Stimulated activated CD4-positive, alpha-beta T cell treated with anti-CD3 and anti-CD28 coated beads, Interleukin-15, amount 100 ng/mL, for 1 hour (primary cell): ENCODE measurements at places on chromosomes 1 and 21.
A peak's percentile ranks its signal among the peaks of the same experiment; 100 is the strongest.

- DNase-seq, result no peak
Measured at GRCh38 chr1:51222136-51222787, 13.8 kb upstream of the RNF11 start.

GRCh38 chr1:18667333-18667732 is 36.7 kb downstream of the PAX7 start:
- DNase-seq, result no peak

DNA sequence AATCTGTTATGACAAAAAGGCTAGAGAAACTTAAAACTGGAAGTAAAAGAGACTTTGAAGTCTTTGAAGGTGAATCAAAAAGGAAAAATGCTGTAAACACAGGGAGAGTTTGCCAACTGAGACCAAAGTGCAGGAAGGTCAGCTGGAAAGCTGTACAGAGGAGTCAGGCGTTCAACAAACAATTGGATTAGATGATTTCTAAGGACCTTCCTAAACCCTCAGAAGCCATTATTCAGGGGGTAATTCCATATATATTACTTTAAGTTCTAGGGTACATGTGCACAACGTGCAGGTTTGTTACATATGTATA is 156.8 kb downstream of the ZBTB18 start:
- no peak for DNase-seq

DNA sequence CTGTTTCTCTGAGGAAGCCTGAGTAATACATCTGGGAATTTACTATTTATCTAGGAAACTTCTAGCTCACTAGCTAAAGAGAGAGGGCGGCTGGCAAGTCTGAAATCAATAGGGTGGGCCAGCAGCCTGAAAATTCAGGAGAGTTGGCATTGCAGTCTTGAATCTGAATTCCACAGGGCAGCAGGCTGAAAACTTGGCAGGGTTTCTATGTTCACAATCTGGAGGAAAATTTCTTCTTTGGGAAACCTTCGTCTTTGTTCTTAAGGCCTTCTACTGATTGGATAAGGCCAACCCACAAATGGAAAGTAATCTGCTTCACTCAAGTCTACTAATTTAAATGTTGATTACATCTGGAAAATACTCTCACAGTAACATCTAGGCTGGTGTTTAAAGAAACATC is 101.0 kb upstream of the COG2 start:
- no peak for DNase-seq

GRCh38 chr1:98051065-98051675 is 130.3 kb upstream of the DPYD start:
- peak; percentile 36 for DNase-seq

DNA sequence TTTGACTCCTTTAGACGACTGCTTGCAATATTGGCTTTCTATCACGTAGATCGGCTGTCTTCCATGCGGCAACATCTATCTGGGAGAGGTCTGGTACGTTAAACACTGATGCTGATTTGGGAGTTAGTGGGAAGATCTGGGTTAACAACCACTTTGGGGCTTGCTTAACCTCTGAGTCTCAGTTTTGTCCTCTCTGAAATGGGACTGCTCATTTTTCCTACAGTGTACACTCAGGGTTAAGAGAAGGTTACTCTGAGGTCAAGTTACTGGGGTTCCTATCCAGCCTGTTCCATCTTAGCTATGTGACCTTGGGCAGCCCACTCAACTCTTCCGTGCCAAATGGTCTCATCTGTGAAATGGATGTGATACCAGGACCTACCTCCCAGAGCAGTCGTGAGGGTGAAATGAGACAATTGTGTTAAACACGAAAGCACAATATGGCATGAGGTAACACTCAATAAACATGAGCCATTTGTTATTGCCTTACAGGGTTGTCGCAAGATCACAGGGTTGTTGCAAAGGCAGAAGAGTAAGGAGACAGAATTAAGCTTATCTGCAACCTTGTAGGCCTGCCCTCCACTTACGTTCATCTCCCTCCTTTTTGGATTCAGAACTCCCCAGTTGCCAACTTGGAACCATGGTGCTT is 5.6 kb downstream of the ABCA4 start:
- no peak for DNase-seq

GRCh38 chr1:89085781-89086180 is 20.8 kb upstream of the GBP1 start:
- no peak for DNase-seq

DNA sequence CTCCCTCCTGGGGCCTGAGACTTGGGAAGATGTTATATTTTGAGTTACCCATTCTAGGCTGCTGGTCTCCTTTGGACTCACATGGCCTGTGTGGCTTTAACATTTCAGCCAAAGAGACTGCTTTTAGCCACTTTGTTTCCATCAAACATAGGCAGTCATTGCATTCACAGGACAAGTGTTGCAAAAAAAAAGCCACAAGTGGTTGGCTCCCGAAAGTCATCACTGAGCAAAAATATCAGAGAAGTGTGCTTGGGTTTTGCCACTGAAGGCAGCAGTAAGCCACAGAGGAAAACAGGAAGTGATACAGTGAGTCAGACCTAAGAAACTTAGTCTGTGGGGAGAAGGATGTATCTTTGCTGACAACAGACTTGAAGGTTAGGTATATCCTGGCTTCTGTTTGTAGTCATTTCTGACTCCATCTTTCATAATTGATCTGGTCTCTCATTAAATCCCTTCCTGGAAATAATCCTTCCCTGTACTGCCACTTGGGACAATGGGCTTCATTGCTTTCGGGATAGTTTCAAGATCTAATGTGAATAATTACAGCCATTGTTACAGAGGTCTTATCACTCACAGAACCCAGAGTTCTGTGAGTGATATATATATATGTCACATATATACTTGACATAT is 80.9 kb downstream of the COLGALT2 start:
- DNase-seq, result peak; percentile 15

DNA sequence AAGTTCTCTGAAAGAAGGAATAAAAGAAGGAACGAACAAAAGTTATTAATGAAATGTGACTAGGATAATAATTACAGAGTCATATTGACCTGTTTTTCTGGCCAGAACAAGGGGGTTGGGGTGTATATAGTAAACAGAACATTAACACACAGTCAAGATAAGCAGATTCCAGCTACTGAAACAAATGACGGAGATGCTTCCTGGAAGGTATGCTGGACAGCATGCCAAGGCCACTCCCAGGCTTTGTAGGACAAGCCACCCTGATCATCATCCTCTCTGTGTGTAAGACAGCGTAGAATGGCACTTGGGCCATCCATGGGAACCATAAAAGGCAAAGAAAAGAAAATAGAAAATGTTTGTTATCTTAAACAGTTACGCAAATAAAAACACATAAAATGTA is 120.7 kb downstream of the TGFBR3 start:
- no peak for DNase-seq

DNA sequence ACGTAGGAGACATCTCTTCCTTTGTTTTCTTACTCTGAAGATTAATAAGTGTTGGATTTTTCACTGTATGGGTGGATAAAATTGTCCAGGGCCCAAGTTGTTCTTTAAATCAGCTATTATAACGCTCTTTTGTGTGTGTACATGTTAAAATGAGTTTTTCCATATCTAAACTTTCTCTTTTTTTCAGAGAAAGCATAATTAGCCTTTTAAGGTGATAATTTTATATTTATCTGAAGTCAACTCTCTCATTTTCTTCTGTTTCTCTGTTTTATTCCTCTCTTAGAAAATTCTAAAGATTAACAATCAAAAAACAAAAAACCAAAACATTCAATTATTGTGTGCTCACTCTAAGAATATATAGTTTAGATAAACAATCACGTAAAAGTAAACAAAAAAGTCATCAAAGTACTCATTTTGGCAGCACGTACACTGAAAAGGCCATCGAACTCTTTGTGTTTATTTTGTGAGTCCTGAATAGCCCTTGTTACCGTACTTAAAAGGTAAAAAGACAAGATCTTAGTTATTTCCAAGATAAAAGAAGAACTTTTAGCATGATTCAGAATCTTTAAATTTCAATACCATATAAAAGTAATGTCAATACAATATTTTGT is 7.2 kb upstream of the CDC73 start:
- DNase-seq, result no peak

DNA sequence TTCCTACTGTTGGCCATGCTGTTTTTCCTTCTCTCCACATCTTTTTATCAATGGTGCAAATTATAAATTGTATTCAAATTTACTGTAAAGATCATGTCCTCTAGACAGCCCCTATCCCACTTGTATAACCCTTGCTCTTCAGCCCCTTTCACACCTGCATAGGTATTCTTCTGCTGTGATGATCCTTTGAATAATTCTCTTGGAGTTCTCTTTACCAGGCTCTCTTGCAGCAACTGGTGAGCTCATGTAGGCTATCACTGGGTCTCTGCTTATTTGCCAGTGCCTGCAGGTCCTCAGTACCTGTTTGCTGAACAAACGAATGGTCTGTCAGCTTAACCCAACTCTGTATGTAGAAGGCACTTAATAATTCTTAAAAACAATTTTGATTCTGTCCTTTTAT is 8.2 kb downstream of the PTPRC start:
- no peak for DNase-seq

DNA sequence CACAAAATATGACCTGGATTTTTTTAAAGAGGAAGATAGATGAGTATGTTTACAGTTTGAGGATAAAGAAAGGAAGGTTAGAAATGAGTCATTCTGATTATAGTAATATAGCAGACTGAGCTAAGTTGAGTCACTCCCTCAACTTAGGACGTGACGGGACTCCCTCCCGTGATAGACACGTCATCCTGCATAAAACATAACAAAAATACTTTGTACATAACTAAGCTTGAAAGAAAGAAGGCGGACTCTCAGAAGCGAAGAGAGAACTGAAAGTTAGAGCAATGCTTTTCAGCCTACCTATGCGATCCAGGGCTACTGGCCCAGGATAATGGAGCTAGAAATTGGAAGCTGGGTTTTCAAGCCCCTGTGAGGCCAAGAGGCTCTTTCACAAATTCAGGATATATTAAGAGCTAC is 53.0 kb upstream of the DESI2 start:
- no peak for DNase-seq

DNA sequence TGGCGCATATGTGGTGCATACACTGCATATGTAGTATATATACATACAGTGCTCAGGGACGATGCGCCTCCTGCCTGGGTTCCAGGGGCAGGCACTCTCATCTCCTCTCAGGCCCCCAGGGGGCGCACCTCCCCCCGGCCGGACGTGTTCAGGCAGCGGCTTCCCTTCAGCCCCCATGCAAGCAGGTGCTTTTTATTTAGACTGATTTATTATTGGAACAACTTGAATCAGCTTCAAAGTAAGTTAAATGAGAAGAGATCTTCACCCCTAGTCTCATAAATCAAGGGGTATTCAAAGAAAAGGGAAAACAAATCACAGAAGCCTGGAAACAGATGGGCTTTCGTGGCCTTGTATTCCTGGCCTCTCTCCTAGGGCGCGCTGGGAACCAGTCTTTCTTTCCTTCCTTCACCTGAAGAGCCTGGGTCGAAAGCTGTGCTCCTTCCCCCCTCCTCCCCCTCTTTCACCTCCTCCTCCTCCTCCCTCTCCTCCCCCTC is 64.6 kb downstream of the UBIAD1 start:
- DNase-seq, result peak; percentile 47

- DNase-seq, result no peak
Measured at GRCh38 chr1:217673387-217673786, 42.2 kb downstream of the SPATA17 start.
